ENCODE measurements at places on chromosomes 11 and 22.

- no peak for DNase-seq
Observed at GRCh38 chr11:26244207-26244606, 87.7 kb upstream of the ANO3 start.

DNA sequence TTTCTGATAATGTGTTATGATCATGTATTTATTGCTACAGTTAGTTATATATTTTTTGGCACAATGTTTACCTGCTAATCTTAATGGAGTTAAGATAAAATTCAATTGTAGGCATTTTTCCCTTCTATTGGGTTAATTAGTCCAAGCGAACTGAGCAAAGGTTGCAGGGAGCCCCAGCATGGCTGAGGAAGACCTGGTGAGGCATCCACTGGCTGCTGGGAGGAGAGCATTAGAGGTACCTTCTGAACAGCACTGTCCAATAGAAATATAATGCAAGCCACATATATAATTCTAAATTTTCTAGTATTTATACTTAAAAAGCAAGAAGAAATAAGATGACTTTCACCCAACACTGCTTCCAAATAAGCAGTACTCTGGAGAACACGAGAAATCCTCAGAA lies 689 bp upstream of the TMEM126A start:
- DNase-seq, result no peak

DNA sequence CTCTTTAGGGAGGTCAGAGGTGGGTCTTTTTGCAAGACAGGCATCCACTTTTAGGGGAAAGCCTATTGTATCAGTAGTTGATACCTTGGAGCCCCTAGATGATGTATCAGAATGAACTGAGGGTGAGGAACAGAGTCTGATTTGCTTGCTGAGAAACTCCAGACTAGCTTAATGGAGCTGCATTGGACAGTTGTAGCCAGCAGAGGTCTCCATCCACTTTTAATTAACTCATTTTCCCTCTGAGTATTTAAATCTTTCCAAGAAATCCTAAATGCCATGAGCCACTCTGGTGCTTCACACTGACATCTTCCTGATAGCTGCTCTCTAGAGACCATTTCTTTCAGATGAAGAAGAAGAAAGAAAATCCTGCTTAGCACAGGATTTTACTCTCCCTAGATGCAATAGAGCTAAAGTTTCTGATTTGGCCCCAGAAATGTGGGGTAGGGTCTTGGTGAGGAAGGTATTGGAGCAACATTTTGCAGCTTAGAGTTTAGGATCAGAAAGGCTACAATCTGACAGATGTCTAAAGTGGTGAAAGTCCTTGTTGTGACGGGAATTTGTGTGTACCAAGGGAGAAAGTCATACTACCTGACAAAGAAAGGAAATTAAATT lies 38.0 kb downstream of the EXT2 start:
- no peak for DNase-seq

DNA sequence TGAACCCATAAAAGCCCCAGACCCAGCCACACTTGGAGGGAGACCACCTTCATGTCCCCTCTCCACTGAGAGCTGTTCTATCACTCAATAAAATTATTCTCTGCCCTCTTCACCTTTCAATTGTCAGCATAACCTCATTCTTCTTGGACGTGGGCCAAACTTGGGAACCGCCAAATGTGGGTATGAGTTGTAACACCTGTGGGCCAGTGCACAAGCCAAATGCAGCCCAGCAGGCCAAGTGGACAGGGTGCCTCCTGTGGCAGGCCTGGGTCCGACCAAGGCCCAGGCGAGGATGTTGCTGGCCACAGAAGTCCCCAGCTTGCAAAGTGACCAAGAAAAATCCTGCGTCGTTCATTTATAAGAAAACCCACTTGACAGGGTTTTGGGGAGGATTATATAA lies 621.2 kb downstream of the METTL15 start:
- DNase-seq, result no peak

- no peak for DNase-seq
Observed at GRCh38 chr22:43777286-43777685, 34.8 kb downstream of the EFCAB6 start.

DNA sequence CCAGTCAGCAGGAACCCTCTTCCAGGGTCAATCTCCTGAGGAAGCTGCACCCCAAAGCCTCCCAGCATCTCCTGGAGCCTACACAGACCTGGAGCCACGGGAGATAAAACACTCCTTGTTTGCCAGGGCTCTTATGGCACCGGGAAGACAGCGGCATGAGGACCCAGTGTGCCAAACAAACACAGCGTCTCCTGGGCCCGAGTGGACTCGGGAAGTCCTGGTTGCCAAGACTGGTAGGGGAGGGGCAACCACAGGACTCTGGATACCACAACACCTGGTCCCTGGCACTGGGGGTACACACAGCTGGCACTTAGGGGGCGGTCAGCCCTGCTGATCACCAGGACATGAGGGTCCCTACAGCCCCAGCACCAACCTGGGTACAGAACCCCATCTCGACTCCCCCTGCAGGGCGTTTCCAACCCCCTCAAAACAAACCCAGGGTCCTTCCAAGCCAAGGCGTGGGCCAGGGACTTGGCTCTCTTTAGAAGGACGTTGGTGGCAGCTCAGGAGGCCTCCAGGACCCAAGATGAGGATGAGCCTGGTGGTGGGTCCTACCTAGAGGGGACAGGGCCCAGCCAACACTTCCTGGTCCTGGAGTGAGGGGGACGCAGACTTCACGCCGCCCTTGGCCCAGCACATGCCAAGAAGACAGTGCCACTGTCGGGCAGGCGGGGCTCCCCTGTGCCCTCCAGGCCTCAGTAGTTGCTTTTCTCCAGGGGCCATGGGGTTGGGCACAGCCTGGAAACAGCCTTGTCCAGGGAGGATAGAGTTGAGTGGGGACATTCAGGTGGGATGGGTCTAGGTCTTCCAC lies 85.0 kb downstream of the CELSR1 start:
- DNase-seq, result no peak

GRCh38 chr11:8692417-8692816 lies 9.8 kb downstream of the RPL27A start:
- DNase-seq, result no peak

- no peak for DNase-seq
Observed at GRCh38 chr11:75827562-75827961, 12.6 kb downstream of the UVRAG start.

- no peak for DNase-seq
Observed at GRCh38 chr11:123187665-123188507, 7.2 kb downstream of the CLMP start.

DNA sequence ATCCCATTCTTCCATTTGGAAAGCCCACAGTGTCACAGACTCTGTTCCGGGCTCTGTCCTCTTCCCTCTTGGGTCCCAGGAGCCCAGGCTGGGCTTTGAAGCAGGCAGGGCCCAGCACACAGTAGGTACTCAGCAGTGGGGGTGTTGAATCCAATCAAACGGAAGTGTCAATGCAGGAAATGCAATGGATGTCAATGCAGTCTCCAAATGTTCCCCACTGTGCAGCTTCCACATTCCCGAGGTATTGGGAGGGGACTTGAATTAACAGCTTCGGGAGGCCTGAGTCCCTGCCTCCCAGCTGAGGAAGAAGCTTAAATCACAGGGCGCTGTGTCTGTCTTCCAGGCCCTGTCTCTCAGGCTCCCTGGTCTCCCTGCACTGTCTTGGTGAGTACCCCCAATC lies 21.8 kb upstream of the SMIM35 start:
- no peak for DNase-seq

DNA sequence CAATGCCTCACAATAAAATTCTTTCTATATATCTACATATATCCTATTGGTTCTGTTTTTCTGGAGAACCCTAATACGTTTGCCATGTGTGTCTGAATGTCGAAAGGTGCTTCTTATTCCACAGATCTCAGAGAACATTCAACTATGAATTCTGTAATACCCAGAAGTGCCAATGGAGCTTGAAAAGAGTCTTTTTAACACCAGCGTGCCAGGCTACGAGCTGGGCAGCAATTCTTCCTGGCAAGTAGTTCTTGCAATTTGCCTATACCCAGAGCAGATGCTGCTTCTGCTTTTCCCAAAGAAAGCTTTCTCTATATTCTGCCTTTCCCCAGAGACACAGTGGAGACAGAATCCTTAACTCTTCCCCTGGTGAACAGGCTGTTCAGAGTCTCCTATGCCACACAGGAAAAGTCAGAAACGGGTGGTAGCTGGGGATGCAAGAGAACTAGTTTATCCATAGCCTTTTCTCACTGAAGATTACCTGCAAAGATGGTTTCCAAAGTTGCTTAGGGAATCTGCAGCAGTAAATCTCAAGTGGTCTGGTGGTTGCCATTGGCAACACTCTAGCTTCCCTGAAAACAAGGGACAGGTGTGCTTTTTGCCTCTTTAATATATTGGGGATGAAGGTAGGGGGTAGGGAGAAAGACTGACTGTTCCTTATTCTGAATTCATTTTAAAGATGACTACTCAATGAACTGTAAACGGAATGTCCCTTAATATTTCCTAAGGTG lies 16.8 kb upstream of the PAFAH1B2 start:
- DNase-seq, result no peak

DNA sequence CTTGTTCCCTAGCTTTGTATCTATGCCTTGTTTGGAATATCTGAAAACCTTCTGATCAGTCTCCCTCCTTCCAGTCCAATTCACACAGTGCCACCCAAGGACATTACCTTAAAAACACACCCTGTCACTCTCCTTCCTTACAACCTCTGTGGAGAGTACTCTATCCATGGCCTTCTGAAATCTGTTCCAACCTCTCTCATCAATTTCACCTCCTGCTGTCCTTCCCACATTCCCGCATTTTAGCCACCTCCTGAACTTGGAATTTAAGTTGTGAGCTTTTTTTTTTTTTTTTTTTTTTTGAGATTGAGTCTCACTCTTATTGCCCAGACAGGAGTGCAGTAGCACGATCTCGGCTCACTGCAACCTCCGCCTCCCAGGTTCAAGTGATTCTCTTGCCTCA lies 824.8 kb downstream of the METTL15 start:
- DNase-seq, result no peak

- no peak for DNase-seq
Observed at GRCh38 chr11:64647019-64647779, 56.2 kb downstream of the SLC22A12 start.

DNA sequence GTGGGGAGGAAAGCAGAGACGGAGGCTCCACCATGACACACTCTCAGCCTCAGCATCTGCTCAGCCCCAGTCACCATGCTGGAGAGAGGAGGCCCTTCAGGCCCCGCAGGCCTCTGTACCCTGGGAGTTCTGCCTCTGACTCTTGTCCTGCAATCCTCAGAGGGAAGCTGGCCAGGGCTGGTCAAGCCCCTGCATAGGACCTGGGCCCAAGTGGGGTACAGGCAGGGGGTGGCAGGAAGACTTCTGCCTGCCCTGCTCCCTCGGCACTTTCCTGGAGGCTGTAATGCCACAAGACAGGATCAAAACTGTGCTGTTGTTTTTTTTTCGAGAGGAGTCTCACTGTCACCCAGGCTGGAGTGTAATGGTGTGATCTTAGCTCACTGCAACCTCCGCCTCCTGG lies 33.7 kb downstream of the LRRC74B start:
- DNase-seq, result no peak

- no peak for DNase-seq
Observed at GRCh38 chr22:34620832-34621231, 445.1 kb upstream of the ISX start.

DNA sequence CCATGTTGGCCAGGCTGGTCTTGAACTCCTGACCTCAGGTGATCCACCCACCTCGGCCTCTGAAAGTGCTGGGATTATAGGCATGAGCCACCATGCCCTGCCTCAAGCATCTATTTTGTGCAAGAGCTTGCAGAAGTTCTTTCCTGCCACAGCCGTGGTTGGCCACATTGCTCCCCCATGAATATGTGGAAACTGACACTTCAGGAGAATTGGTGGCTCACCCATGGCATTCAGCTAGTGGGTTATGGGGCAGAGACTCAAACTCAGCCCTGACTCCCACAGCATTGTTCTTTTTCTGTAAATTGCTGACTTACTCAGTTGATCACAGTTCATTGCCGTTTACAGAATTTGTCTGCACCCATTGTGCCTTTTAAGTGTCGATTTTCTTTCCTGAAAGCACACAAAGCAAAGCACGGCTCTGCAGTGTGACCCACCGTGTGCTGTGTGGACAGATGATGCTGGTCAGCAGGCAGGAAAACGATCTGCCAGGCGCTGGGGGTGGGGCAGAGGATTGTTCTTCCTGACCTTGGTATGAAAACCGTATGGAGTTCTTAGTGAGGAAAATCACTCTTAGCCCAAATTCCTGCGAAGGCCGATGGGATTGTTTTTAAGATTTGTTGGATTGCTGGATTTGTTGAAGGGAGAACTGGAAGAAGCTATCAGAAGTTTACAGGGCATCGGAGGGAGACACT lies 115.6 kb downstream of the PTPRJ start:
- no peak for DNase-seq

DNA sequence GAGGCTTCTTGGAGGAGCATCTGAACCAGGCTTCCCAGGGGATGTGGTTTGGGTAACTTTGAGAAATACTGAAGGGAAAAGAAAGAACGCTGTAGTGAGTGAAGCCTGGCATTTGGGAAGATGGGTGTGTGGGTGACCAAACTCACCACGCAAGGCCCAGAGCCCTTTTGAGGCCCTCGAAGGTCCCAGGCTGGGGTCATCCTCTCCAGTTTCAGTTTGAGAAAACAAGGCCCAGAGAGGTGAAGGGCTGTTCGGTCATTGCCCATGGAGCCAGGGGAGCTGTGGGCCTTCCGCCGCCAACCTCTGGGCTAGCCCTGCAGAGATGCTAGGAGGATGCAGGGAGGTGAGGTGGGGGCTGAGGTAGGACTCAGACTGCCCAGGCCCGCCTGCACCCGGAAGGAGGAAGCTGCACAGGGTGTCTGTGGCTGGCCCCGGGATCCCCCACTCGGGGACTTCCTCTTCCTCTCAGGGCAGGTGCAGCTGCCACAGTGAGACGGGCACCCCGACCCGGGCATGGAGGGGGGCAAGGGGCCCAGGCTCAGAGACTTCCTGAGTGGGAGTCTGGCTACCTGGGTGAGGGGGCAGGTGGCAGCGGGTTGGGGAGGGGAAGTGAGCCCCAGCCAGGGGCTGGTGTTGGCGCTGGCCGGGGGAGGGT lies at the start of gene CCDC88B:
Gene CCDC88B, plus strand, starts transcription at position 451 of the 655 bp plus-strand sequence. Its CDS starts 63 bp downstream, at position 514.
- DNase-seq, result peak; percentile 91

- DNase-seq, result no peak
Observed at GRCh38 chr11:69624293-69624692, 16.7 kb upstream of the CCND1 start.

DNA sequence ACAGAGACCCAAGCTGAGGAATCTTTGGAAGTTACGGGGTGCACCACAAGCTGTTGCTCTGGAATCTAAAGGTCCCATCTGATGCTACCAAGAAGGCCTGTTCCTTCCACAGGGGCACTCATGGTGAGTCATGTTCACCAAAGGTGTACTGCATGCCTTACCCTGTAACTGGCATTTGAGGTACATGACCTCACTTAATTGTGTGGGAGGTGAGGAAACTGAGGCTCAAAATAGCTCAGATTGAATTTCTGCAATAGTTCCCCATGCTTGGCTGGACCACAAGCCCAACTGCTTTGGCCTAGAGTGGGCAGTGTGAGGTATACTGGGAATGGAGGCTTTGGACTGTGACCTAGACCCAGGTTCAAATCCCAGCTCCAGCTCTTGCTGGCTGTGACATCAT lies 8.2 kb downstream of the MTFP1 start:
- no peak for DNase-seq

DNA sequence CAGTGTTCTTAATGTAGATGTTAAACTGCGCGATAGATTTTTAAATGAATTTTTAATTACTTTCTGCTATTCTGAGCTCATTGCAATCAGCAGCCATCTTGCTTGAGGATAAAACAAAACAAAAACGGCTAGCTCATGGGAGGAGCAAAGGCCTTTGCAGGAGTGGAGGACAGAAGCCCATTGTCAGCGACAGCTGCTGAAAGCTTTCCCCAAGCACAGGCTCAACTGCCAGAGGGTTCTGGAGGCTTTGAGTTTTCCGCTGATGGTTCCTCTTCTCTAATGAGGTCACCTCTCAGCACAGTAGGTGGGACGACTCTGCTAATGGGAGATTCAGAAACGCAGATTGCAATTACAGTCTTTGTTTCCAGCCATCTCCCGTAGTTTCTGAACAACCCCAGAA lies 167.1 kb upstream of the TTC12 start:
- no peak for DNase-seq

- no peak for DNase-seq
Observed at GRCh38 chr11:132595711-132596134, 936.6 kb downstream of the OPCML start.

Data from CD4-positive, alpha-beta T cell treated with Interleukin-1 beta for 1 hour (primary cell).